Urothelium cell line (cell line): ENCODE measurements at places on chromosomes 11 and 22.

DNA sequence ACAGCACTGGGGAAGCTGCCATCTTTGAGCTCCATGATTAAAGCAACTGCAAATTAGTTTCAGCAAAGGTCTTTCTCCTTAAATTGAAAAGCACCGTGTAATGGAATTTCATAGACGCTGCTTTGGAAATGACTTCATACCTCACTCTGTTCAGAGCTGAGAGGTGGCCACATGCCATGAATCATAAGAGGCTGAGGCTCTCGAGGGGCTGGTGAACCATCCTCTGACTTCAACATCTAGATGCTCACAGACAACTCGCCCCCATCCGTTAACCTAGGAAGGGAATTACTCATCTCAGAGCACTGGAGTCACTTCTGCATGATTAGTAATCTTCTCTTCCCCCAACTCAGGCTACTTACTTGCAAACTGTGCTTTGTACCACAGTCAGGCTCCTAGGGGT lies 122.3 kb downstream of the RCN1 start:
- peak; percentile 80 for DNase-seq

- peak; percentile 21 for DNase-seq
These were observed 109.2 kb downstream of the CSNK2A3 start for GRCh38 chr11:11243590-11244469.

DNA sequence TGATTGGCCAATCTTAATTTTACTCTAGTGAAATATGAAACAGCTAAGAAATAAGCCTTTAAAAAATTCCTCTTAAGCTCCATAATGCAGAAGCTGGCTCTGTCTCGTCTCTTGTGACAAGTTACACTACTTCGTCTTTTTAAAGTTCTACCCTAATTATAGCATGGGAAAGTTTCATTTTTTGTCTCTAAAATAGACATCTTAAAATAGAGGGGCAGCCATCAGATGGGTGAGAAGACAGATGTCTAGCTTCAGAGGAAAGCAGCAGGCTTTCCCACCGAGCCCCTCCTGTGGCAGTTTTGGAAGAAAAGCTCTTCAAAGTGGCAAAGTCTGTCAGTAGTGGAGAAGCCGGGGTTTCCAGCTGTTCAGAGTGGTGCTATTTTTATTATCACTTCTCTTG lies 39.5 kb downstream of the XRRA1 start:
- DNase-seq, result no peak

DNA sequence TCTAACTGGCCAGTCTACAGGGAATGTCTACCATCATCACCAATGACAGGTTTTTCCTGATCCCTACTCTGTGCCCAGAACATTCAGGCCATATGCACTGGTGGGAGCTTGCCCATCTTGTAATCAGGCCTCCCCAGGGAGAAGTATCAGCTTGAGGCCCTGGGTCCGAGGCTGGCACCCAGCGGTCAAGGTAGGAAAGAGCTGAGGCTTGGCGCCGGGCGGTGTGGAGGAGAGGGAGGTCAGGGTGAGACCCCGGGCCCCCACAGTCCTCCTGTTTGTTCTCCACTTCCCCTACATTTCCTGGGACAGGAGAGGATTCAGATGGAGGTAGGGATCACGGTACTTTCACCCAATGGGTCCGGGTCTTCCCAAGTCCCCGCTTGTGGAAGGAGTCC lies 15.5 kb downstream of the TSKU start:
- DNase-seq, result no peak

DNA sequence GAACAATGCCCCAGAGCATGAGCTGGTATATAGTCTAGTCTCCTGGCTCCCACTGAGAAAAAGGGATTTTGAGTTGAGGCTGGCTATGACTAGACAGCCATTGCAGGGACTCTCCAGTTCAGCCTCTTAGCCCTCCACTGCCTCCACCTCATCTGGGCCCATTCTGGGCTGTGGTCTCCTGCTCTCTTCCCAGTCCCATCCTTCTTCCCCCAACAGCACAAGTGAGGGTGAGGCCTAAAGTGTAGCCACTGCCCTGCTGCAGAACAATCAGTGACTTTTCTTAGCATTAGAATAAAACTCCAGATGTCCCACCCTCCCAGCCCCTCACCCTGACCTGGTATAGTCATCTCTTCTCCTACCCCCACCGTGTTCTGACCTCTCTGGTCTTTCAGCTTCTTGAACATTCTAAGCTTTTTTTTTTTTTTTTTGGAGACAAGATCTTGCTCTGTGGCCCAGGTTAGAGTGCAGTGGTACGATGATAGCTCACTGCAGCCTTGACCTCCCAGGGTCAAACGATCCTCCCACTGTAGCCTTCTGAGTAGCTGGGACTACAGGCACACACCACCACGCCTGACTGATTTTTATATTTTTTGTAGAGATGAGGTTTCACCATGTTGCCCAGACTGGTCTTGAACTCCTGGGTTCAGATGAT lies 4.3 kb downstream of the MED15 start:
- no peak for DNase-seq

DNA sequence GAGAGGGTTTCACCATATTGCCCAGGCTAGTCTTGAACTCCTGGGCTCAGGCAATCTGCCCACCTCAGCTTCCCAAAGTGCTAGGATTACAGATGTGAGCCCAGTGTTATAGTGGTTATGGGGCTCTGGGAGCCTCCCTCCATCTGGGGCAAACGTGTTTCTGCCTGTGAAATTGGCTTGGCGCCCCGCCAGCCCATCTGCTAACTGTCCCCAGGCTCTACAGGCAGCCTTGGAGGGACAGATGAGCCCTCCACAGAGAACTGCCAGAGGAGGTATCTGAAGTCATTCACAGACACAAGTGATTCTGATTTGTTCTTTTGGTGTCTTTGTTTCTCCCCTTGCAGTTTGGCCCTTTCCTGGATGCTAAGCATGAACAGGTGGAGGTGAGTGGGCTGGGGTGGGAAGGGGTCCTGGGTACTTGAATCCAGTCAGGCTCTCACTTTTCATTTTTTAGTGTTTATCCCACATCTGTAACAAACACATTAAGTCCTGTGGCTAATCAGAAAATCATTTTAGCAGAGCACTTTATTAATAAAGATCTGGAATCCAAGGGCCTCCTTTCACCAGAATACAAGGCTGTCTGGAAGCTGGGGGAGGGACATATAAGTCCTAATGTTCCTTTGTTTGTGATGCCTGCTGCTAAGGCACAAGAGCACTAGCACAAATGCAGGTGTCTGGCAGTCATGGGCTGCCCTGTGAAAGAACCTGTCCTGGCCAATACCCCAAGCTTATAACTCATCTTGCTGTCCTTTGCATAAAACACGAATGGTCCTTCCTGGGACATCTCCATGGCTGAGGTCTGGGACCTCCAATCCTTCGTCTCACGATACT lies 25.7 kb upstream of the CDC42EP2 start:
- DNase-seq, result no peak

GRCh38 chr11:130548491-130548833 lies 100.0 kb downstream of the ADAMTS15 start:
- no peak for DNase-seq

GRCh38 chr22:25139062-25139461 lies 60.6 kb upstream of the CRYBB3 start:
- DNase-seq, result no peak

DNA sequence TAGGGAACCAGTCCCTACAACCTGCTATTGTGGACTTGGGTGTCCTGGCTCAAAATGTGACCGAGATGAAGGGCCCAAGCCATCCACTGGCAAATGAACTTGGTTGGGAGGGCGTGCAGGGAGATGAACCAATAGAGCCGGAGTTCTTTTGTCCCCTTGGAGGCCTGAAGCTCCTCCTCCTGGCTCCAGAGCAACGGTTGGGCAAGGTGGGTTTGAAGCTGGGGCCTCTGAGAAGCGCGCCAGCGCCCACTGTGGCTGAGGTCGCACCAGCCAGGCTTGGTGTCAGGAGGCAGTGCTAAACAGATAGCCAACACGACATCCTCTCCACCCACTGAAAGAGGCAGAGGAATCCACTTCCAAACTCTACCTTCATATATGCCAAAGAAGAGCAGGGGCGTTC lies 36.0 kb upstream of the PACSIN2 start:
- no peak for DNase-seq

DNA sequence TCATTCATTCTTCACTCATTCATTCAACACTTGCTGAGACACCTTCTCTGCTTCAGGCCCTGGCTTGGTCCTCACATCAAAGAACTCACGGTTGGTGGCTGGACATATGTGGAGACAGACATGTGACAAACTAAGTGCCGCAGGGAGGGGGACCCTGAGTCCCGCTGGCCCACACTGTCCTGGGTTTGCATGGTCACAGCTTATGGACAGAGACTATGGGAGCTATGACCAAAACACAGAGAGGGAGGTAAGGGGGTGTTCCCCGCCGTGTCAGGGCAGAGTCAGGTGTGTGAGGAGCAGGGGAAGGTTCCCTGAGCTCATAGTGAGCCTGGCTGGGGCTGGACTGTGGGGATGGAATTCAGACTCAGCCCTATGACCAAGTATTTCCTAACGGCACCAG lies 123.1 kb downstream of the MPPED1 start:
- DNase-seq, result no peak

DNA sequence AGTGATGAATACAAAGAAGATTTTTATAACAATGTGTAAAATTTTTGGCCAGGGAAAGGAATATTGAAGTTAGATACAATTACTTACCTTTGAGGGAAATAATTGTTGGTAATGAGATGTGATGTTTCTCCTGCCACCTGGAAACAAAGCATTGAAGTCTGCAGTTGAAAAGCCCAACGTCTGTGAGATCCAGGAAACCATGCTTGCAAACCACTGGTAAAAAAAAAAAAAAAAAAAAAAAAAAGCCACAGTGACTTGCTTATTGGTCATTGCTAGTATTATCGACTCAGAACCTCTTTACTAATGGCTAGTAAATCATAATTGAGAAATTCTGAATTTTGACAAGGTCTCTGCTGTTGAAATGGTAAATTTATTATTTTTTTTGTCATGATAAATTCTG lies 5.3 kb downstream of the BIRC3 start:
- no peak for DNase-seq

- no peak for DNase-seq
These were observed 95.6 kb downstream of the RASSF10 start for GRCh38 chr11:13104619-13105236.

- DNase-seq, result peak; percentile 43
These were observed 13.1 kb upstream of the MS4A10 start for GRCh38 chr11:60771879-60772525.

DNA sequence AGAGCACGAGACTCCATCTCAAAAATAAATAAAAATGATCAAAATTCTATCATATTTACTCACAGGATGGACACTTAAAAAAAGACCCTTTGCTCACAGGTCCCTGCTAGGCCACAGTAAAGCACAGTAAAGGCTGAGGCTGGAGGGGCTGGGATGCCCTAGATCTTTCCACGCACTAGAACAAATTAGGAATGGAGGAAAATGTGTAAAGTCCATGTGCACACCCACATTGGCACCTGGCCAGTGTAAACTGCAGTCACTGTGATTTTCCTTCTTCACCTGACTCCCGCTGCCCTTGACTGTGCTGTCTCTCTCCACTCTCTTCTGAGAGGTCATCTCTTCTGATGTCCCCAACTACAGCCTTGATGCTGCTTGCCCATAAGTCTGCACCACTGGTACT lies 195.5 kb downstream of the EFCAB6 start:
- no peak for DNase-seq

DNA sequence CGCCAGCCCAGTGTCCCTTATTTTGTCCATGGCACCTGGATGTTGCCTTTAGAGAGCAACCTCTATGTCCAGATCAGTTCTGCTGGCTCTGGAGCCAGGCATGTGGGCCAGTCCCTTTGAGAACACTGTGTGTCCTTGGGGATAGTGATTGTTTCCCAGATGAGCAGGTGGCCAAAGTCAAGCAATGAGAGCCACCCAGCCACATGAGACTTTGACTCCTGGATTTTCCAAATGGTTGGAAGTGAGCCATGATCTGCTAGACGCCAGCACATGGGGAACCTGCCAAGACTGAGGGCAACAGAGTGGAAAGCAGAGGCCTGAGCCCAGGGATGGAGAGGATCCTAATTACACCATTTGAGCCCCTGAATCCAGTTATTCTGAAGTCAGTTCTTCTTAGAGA lies 479.8 kb downstream of the OPCML start:
- DNase-seq, result no peak

DNA sequence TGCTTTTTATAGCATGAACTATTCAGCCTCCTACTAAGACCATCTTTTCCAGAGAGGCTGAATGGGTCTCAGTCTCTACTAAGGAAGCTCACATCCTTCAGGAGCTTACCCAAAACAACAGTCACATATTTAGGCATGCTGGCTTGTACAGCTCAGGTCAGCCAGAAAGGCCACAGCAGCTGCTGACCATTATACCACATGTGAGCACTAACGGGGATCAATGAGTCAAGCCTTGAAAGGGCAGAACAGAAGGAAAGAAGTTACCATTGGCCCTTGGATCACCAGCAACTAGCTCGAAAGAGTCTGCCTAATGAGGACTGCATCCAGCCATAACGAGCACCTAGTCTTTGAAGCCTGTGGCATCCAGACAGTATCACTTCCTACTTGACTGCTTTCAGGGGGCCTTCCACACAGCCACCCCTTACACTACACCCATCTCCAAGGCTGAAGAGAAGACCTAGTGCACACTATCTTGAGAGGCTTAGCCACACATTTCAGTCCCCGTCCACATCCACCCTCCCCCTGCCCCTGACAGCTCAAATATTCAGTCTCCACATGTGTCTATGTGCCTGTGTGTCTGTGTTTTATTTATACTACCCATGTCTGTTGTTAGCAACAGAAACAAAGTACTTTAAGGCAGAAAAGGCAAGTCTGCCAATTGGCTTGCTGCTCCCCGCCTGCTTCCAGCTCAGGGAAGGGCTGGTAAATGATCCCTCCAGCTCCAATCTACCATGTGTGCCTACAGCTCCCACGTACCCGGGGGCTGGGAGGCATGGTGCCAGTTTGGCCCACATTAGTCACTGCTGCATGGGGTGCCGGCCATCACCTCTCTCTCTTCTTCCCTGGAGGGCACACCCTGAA lies 95.5 kb downstream of the RPL27A start:
- no peak for DNase-seq

- no peak for DNase-seq
These were observed 37.3 kb downstream of the FLI1 start for GRCh38 chr11:128731041-128731663.

DNA sequence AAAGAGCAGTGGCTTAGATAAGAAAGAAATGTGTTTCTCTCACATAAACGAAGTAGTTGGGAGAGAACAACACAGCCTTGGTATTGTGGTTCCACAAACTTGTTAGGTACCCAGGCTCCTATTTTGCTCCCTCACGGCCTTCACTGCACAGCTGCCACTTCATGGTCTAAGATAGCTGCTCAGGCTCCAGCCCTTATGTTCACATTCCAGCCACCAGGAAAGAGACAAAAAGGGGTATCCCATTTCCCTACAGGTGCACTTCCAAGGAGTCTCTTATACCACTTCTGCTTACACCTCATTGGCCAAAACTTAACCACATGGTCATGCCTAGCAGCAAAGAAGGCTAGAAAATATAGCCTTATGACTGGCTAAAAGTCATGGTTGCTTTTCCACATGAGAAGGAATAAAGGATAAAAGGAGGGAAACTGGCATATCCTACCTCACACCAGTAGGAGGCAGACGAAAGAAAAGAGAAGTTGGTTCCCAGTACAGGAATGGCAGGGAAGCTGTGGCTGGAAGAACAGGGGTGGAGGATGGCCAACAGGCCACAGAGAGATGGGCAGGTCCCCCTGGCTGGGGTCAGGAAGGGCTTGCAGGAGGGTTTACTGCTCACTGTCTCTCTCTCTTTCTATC lies 5.4 kb upstream of the HDHD5 start:
- no peak for DNase-seq
